ENCODE measurements at places on chromosomes 12 and 14. TPM values are rescaled to one million over a fixed set of nuclear protein-coding genes. Genes with fewer than 3 reads are reported as not detected.

SIVA1 gene
- total RNA-seq = 137 TPM

HPD gene
- 0.78 TPM for total RNA-seq

- H3K36me3 ChIP-seq = no peaks in the 10 kb centered on the region
- H3K4me1 ChIP-seq = peaks cover 7% of the 10 kb centered on the region
- no peaks in the 10 kb centered on the region for H3K27me3 ChIP-seq
- peak; percentile 12 for DNase-seq
These were observed 124.1 kb downstream of the SSPN start for GRCh38 chr12:26319511-26319910.

RAD9B gene
- total RNA-seq = 0.40 TPM

DNA sequence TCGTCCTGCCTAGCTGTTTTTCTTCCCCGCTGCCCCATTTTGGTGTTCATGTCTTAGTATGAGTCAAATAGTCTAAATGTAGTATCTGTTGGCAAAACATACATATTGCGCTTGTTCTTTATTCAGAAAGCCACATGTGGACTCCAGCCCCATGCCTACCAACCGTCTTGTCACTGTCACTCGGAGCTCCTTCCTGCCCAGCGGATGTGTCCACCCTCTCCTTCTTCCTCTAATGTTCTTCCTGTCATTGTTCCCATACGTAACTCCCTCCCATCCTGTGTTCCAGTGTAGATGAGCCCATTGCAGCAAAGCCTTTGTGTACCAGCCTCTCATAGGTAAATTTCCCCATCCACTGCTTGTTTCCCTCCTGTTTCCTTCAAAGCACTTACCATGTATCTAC lies 120.5 kb downstream of the TMX1 start:
- H3K27me3 ChIP-seq = no peaks in the 10 kb centered on the region
- no peaks in the 10 kb centered on the region for H3K36me3 ChIP-seq
- H3K4me1 ChIP-seq = no peaks in the 10 kb centered on the region
- no peak overlapping the region for H3K27ac ChIP-seq

All from thyroid gland (tissue), 4 donors.